Stimulated activated CD4-positive, alpha-beta T cell treated with anti-CD3 and anti-CD28 coated beads, Interleukin-4, amount 100 ng/mL, for 1 hour (primary cell): ENCODE measurements at places on chromosomes 6 and 20.

DNA sequence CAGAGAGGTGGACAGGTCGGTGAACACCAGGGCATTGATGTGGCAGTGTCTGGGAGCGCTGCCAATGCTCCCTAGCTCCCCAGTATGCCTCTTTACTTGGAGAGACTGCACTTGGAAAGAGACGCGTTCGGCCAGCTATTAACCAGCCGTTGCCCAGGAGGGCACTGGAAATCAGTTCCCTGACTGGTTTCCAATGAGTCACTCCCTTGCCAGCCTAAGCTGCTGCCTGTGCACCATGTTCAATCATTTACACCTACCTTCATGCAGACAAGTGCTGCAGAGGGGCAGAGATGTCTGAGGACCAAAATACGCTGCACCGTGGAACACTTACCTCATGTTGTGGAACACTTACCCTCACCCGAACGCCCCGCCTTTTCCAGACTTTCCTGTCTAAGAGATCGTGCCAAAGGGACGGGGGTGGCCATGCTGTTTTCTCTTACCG lies 151.6 kb downstream of the SOBP start:
- no peak for DNase-seq

DNA sequence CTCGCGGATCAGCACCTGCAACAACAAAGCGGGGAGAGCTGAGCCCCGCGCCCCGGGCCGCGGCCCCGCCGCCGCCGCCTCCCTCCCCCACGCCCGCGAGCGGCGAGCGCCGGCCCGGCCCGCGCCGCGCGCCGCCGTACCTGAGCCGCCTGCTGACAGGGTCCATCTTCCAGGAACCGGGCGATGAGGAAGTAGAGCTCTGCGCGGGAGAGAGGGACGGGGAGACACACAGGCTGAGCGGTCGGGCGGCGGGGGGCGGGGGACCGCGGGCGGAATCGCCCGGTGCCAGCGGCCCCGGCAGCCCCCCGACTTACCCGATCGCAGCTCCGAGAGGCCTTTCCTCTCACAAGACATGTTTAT lies 359 bp downstream of the PHIP start:
- no peak for DNase-seq

- DNase-seq, result no peak
Observed at GRCh38 chr6:154783229-154783628, 50.0 kb downstream of the SCAF8 start.

- DNase-seq, result no peak
Observed at GRCh38 chr20:23776067-23776771, 25.5 kb upstream of the CST1 start.

DNA sequence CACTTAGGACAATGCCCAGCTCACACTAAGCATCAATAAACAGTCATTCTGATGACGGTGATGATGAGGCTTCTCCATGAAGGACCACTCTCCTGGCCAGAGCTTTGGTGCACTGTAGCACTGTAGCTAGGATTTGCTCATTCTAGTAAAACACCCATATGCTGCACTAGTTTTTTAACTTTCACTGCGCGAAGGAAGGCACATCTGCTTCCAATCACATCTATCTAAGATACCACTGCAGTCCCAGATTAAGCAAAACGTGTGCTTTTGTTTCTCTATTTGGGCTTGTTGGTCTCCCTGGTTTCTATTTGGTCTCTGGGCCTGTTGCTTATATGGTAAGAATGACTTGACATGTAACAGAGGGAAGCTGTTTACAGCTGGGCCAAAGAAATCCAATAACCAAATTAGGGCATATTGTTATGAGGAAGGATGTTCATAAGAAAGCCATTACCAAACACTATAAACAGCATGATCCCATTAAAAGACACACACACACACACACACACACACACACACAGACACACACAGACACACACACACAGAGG lies 62.4 kb downstream of the FAM229B start:
- DNase-seq, result no peak

DNA sequence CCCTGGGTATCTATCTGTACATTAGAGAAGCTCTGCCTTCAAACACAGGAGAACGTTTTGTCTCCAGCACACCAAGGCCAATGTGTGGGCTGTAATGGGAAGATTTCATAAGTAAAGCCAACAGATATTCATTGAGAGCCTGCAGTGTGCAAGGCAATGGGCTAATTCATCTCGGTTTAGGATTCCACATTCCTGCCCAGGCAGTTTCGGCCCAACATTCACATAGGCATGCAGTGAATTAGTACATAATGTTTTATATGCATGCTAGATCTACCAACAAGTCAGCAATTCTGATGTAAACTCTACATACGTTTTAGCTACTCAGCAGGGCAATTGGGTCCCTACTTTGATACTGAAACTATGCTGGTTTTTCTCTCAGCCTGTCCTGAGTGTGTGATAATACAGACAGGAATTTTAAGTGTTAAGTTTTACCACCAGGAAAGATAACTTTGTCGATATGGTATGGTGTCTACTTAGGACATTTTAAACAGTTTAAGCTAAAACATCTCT lies 46.9 kb upstream of the NAA20 start:
- DNase-seq, result no peak

- no peak for DNase-seq
Observed at GRCh38 chr20:42581311-42581710, 608.4 kb downstream of the PTPRT start.
